ENCODE measurements at places on chromosomes 2 and 18.

GRCh38 chr2:28975671-28976070 lies 5.4 kb upstream of the TOGARAM2 start:
- H3K27me3 ChIP-seq: no peaks in the 10 kb centered on the region
- no peak overlapping the region for H3K27ac ChIP-seq
- H3K4me1 ChIP-seq: no peaks in the 10 kb centered on the region
- no peak overlapping the region for H3K4me3 ChIP-seq
- DNase-seq: no peak

DNA sequence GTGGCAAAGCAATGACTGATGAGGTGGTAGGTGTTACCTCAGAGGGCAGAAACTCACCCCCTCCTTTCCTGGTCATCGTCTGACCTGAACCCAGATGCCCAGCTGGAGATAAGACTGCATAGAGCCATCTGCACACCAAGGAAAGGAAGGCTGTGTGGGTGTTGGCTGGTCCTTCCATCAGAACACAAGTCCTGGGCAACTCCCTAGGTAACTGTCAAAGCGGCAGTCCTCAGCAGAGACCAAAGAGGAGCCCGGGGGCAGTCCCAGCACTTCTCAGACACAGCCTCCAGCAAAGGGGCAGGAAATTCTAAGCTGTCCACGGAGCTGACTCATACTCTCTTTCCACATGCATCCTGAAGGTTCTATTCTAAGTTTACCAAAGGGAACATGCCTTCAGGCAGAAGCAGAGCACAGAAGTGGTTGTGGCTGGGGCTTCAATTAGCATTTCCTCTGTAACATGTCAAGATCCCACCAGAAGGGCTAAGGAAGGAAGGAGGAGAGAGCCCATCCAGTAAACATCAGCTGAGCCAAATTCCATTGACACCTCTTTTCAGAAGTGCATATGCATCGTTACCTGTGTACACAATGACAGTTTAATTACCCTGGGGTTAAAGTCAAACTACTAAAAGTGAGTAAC lies 54.7 kb downstream of the SPRED2 start:
- no peaks in the 10 kb centered on the region for H3K36me3 ChIP-seq
- no peaks in the 10 kb centered on the region for H3K27me3 ChIP-seq
- H3K27ac ChIP-seq: peak overlapping the region; percentile 26
- peaks cover 52% of the 10 kb centered on the region for H3K4me1 ChIP-seq
- H3K4me3 ChIP-seq: no peak overlapping the region

DNA sequence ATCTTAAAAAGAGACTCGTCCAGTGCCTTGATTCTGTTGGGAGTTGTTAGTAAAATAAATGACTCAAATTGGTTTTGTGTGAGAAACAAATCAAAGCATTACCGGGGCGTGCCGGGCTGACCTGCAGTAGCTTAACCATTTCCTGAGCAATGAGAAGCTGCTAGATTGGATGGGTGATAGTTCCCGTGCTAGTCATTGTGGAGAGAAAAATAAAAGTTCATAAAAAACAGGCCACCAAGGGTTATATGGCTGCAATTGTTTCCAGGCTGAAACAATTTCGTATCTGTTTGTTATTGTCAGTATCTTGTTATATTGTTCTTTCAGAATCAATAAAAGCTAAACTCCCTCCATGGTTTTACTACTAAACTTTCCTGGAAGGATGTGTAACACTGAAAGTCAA lies 314.4 kb downstream of the MTX2 start:
- no peak overlapping the region for H3K4me3 ChIP-seq
- peaks cover 4% of the 10 kb centered on the region for H3K4me1 ChIP-seq
- DNase-seq: no peak
- H3K27ac ChIP-seq: no peak overlapping the region
- H3K36me3 ChIP-seq: no peaks in the 10 kb centered on the region

DNA sequence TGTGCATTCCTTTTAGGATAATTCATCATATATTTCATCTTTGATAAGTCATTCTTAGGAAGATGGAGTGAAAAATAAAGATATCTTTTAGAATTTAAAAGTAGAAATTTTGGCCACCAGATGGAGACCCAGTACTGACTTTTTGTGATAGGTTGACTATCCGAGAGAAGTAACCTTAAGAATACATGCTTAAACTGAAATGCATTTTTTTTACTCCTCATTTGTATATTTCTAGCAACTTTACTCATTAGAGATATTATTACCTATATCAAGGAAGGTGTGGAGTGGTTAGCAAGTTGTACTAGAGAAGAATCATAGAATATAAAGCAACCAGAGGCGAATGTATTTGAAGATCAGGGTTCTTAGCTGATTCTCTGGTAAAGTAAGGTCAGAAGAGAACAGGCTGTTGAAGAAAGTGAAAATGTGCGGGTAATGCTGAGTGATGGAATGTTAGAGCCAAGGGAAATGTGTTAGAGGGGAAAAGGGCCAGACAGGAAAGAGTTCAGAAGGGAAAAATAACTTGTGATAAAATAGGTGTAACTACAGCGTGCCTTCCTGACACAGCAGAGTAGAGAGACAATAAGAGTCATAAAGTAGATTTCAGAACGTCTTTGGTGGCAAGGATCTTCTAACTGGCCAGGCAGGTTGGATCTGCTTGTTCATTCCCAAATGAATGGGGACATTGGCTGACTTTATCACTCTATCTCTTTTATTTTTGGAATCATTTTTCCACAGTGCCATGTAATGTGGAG lies 52.3 kb downstream of the TDRD15 start:
- no peaks in the 10 kb centered on the region for H3K27me3 ChIP-seq
- no peaks in the 10 kb centered on the region for H3K36me3 ChIP-seq
- H3K4me1 ChIP-seq: peaks cover 9% of the 10 kb centered on the region

- no peaks in the 10 kb centered on the region for H3K36me3 ChIP-seq
- H3K27me3 ChIP-seq: no peaks in the 10 kb centered on the region
- DNase-seq: no peak
- H3K4me3 ChIP-seq: no peak overlapping the region
- H3K27ac ChIP-seq: peak overlapping the region; percentile 34
Observed at GRCh38 chr2:36369716-36370115, 14.1 kb downstream of the CRIM1 start.

- H3K4me3 ChIP-seq: no peak overlapping the region
- no peak overlapping the region for H3K27ac ChIP-seq
- no peak for DNase-seq
- no peaks in the 10 kb centered on the region for H3K36me3 ChIP-seq
Observed at GRCh38 chr2:439556-440402, 151.9 kb upstream of the ALKAL2 start.

DNA sequence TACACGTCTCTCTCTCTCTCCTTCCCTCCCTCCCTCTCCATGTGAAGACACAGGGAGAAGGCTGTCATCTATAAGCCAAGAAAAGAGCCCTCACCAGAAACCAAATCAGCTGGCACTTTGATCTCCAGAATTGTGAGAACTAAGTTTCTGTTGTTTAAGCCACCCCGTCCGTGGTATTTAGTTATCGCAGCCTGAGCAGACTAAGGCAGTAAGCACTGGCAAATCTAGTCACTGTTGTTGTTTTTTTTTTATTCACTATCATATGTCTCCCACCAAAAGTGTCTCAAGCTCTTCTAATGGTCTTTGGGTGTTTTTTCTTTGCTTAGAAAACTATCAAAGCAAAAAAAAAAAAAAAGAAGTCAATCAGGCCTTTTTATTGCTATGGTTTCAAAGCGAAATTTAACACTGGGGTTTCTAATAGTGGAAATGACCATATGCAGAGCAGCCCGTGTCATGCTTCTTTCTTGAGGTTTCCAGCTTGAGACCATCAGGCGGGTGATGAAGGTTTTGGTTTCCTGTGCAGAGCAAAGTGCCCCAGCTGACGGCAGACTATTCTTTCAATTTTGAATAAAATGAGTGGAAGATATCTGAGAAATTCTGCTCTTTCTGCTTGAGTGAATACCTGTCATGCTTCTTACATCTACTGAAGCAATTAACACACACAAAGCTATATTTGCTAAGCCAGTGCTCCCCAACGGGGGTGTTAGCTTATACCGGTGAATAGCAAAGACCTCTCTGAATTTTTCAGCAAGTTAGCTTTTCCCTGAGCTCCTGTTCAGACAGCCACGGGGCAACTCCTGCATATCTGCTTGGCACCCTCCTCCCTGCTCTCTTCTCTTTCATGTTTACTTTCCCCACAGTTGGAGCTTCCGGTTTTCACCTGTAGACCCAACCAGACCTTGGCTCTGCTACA lies 394.1 kb upstream of the ATP5MC3 start:
- H3K36me3 ChIP-seq: no peaks in the 10 kb centered on the region
- DNase-seq: no peak
- no peak overlapping the region for H3K4me3 ChIP-seq
- no peak overlapping the region for H3K27ac ChIP-seq
- H3K27me3 ChIP-seq: no peaks in the 10 kb centered on the region

GRCh38 chr18:59870623-59871130 lies 29.1 kb upstream of the PMAIP1 start:
- DNase-seq: no peak
- peaks cover under 1% of the 10 kb centered on the region for H3K36me3 ChIP-seq
- no peak overlapping the region for H3K4me3 ChIP-seq
- H3K27ac ChIP-seq: no peak overlapping the region

GRCh38 chr2:42045848-42046748 lies 1.7 kb upstream of the PKDCC start:
- no peak for DNase-seq
- H3K4me1 ChIP-seq: peaks cover 71% of the 10 kb centered on the region
- no peaks in the 10 kb centered on the region for H3K36me3 ChIP-seq
- peaks cover 20% of the 10 kb centered on the region for H3K27me3 ChIP-seq
- H3K27ac ChIP-seq: peak overlapping the region; percentile 68

- peaks cover 79% of the 10 kb centered on the region for H3K27me3 ChIP-seq
- H3K4me1 ChIP-seq: peaks cover 32% of the 10 kb centered on the region
- H3K27ac ChIP-seq: no peak overlapping the region
- no peak overlapping the region for H3K4me3 ChIP-seq
- DNase-seq: no peak
- H3K36me3 ChIP-seq: peaks cover 12% of the 10 kb centered on the region
Observed at GRCh38 chr2:67900826-67901225, 162.0 kb downstream of the C1D start.

GRCh38 chr2:44242904-44243303 lies 32.4 kb upstream of the SLC3A1 start:
- H3K4me1 ChIP-seq: peaks cover 29% of the 10 kb centered on the region
- H3K4me3 ChIP-seq: no peak overlapping the region
- no peaks in the 10 kb centered on the region for H3K27me3 ChIP-seq

DNA sequence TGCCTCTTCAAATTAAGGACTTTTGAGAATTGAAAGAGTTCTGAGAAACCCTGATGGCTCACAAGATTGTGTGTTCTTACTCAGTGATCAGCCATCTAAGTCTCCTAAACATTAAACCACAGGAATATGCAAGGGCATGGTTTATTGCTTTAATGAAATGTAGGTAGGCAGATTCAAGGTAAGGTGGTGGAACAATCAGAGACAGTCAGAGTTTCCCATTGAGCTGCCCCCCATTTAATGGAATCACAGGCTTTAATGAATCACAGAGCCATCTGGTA lies 107.8 kb upstream of the LRATD1 start:
- no peaks in the 10 kb centered on the region for H3K4me1 ChIP-seq
- H3K27me3 ChIP-seq: no peaks in the 10 kb centered on the region
- H3K4me3 ChIP-seq: no peak overlapping the region

- H3K36me3 ChIP-seq: peaks cover 10% of the 10 kb centered on the region
- H3K4me1 ChIP-seq: no peaks in the 10 kb centered on the region
Observed at GRCh38 chr2:241443486-241444223, 64.7 kb downstream of the STK25 start.

DNA sequence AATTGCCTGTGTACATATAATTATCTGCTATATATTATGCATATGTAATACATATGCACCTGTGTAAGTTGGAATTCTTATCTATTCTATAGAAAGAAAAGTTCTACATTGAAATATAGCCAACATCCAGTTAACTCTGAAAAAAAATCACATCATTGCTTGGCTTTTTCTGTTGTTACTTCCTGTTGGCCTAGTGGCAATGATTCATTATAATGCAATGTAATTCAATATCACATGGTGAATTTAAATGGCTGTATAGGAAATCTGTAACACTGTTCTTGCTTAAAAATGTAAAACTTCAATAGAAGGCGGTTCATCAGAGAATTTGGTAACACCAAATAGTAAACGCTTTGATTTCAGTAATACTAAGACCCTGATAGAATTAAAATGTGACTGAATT lies 44.5 kb upstream of the MAP4K3 start:
- no peaks in the 10 kb centered on the region for H3K27me3 ChIP-seq
- DNase-seq: no peak
- H3K27ac ChIP-seq: no peak overlapping the region
- no peak overlapping the region for H3K4me3 ChIP-seq
- peaks cover 69% of the 10 kb centered on the region for H3K4me1 ChIP-seq
- peaks cover 17% of the 10 kb centered on the region for H3K36me3 ChIP-seq

- H3K36me3 ChIP-seq: no peaks in the 10 kb centered on the region
- H3K4me1 ChIP-seq: peaks cover 35% of the 10 kb centered on the region
- no peak overlapping the region for H3K27ac ChIP-seq
- H3K4me3 ChIP-seq: no peak overlapping the region
- DNase-seq: no peak
Observed at GRCh38 chr2:217948897-217949296, 53.9 kb downstream of the TNS1 start.

DNA sequence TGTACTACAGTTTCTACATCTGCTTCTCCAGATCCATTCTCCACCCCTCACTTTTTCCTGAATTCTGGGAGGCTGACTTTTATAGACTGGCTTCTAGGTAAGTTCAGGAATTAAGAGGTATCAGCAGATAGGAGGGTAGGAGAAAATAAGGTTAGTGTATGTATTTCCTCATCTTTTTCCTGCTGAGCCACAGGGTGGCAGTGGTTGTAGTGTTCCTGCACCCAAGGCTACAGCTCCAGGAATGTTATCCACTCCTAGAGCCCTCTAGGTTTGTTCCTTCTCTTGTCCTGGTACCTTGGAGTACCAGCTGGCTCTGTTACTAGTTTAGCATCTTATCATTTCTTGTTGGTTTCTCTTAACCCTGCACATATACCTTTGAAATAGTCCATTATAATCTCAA lies 40.7 kb upstream of the C2orf66 start:
- H3K36me3 ChIP-seq: peaks cover 11% of the 10 kb centered on the region
- H3K4me3 ChIP-seq: no peak overlapping the region
- H3K27ac ChIP-seq: no peak overlapping the region
- DNase-seq: no peak
- no peaks in the 10 kb centered on the region for H3K27me3 ChIP-seq
- no peaks in the 10 kb centered on the region for H3K4me1 ChIP-seq

DNA sequence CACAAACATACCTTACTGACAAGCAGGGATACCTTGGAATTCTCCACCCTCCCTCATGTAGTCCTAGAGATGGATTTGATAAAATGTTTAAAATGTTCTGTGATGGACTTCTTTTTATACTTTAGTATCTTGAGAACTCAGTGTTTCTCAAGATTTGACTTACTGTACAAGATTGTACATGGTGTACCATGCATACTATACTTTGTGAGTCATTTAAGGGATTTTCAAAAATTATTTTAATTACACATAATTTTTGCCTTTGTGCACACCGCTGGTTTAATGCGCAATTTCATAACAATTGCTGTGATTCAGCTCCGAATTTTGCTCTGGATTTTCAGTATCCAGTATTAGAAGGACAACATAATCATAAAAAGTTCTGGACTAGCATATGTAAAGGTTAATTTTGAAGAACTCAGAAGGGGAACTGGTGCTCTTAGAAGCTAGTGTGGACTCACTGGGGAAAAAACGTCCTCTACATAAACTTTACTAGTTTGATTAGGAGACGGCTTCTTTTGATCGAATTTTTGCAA lies 78.6 kb upstream of the ACSL3 start:
- H3K27ac ChIP-seq: no peak overlapping the region
- H3K4me3 ChIP-seq: no peak overlapping the region
- H3K4me1 ChIP-seq: no peaks in the 10 kb centered on the region
- DNase-seq: no peak
- no peaks in the 10 kb centered on the region for H3K36me3 ChIP-seq
- no peaks in the 10 kb centered on the region for H3K27me3 ChIP-seq
